ENCODE measurements at places on chromosomes 5 and 9.

GRCh38 chr5:179339081-179339480 lies 6.2 kb downstream of the ADAMTS2 start:
- DNase-seq = no peak

GRCh38 chr9:71904076-71904475 lies 6.9 kb downstream of the ABHD17B start:
- DNase-seq = no peak

DNA sequence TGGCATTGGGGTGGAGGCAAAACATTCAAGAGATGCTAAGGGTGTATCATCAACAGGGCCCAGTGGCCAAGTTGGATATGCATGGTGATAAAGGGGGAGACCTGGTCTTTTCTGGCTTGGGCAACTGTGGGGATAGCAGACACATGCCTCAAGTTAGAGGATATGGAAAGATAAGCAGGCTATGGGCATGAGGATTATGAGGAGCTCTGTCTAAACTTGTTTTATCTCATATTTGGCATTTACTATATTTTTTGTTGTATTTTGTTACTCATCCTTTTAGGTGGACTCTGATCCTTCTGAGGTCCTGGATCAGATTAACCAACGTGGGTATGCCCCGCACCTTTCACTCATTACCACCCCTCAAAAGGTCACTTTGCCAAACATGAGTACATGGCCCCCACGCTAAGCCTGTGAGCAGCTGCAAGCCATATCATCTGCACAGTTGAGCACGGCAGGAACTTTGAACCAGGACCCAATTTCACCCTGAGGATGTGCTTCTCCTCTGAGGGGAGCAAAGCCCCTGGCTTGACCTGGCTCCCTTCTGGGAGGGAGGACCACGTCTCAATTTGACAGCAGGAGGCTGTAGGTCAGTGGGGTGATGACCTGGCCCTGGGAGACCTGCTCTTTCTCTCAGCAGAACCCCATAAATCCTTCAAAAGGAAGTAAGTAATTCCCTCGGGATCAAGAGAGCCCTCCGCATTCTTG lies 71.1 kb upstream of the CD180 start:
- peak; percentile 42 for DNase-seq

- DNase-seq = no peak
Observed at GRCh38 chr9:134224127-134224526, 59.8 kb upstream of the RNU6ATAC start.

DNA sequence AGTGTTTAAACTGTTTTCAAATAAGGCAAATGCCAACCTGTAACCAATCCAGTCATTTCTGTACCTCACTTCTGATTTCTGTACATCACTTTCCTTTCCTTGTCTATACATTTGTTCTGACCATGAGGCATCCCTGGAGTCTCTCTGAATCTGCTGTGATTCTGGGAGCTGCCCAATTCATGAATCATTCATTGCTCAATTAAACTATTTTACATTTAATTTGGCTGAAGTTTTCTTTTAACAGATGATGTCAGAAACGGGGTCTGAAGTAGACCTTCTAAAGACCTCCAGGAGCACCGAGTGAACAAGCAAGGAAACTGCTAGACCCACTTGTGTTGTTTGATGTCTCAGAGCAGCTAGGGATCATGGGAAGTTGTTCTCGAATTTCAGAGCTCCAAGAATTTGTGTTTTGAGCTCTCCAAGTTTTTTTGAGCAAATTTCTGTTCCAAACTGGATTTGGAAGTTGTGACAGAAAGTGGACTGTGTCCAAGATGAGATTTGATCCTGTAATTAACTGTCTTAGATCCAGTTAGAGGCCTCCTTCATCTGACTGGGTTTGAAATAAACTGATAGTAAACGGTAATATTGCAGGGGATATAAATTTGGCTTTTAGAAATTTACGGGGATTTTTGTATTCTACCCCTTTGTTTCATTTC lies 490.8 kb upstream of the ST8SIA4 start:
- DNase-seq = peak; percentile 3

DNA sequence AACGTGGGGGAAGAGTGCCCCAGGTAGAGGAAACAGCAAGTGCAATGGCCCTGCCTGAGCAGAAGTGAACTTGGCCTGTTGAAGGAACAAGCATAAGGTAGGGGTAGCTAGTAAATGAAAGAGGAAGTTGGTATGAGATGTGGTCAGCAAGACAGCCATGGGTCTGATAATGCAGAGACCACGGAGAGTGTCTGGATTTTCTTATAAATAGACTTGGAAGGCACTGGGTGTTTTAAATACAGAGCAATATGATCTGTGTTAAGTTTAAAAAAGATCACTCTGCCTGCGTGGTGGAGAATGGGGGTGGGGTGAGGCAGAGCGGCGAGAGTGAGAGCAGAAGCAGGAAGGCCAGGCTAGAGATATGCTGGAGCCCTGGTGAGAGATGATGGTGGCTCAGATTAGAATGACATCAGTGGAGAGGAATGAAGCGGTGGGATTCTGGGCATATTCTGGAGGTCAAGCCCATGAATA lies 4.2 kb downstream of the ADAM19 start:
- no peak for DNase-seq

- DNase-seq = peak; percentile 36
Observed at GRCh38 chr9:114652776-114653555, 4.6 kb downstream of the TEX53 start.

DNA sequence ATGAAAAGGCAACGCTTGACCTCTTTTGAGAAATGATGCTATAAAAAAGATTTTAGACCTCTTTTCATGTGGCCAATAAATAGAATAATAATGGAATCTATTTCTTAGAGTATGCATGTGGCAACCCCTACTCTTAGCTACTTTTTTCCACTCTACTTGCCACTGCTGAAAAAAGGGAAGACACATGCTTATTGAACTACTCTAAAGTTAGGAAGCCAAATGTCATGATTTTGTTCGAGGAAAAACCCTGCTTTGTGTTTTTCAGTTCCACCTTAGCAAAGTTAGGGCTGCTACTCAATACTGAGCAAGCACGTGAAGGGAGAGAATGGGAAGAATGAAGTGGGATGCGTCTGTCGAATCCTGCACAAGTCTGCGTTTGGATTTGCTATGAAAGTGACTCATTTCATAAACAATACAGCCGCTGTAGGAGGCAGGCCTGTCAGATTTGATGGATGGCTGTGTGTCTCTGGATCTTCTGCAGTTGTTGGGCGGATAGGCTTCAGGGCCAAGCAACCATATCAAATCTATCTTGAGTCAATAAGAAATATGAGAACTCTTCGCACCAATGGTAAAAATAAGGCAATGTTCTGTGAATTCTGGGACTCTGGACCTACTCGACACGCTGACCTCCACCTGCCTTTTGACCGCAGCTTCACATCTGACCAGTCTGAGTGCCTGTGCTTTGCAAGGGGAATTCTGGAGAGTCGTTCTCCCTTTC lies 333.6 kb downstream of the PIK3R1 start:
- DNase-seq = no peak

- DNase-seq = no peak
Observed at GRCh38 chr9:27022920-27023319, 17.4 kb upstream of the LRRC19 start.

GRCh38 chr5:127428276-127428675 lies 89.2 kb upstream of the PRRC1 start:
- no peak for DNase-seq

DNA sequence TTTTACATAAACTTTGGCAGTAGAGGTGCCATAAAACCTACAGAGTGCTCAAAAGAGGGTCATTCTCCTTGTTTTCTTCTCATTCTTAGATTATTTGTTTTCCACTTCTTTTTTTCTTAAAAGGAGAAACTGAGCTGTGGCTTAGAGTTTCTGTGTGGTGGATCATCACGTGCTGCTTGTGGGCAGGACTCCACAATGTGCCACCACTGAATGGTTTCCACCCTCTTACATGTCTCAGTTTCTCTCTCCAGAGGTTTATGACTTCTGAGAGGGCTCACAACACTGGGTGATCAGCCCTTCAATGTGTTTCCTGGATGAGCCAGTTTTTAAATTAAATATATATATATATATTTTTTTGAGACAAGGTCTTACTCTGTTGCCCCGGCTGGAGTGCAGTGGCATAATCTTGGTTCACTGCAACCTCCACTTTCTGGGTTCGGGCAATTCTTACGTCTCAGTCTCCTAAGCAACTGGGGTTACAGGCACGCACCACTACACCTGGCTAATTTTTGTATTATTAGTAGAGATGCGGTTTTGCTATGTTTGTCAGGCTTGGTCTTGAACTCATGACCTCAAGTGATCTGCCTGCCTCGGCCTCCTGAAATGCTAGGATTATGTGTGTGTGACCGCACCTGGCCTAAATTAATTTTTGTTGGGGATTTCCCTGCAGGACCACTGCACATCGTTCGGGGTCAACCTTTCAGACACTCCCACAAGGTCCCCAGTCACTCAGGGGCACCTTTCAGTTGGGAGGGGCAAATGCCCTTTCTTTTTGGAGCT lies 3.1 kb upstream of the UNC13B start:
- DNase-seq = no peak

- no peak for DNase-seq
Observed at GRCh38 chr5:56565283-56565615, 250.1 kb upstream of the MAP3K1 start.

- peak; percentile 47 for DNase-seq
Observed at GRCh38 chr5:135141303-135142268, 107.6 kb upstream of the PITX1 start.

DNA sequence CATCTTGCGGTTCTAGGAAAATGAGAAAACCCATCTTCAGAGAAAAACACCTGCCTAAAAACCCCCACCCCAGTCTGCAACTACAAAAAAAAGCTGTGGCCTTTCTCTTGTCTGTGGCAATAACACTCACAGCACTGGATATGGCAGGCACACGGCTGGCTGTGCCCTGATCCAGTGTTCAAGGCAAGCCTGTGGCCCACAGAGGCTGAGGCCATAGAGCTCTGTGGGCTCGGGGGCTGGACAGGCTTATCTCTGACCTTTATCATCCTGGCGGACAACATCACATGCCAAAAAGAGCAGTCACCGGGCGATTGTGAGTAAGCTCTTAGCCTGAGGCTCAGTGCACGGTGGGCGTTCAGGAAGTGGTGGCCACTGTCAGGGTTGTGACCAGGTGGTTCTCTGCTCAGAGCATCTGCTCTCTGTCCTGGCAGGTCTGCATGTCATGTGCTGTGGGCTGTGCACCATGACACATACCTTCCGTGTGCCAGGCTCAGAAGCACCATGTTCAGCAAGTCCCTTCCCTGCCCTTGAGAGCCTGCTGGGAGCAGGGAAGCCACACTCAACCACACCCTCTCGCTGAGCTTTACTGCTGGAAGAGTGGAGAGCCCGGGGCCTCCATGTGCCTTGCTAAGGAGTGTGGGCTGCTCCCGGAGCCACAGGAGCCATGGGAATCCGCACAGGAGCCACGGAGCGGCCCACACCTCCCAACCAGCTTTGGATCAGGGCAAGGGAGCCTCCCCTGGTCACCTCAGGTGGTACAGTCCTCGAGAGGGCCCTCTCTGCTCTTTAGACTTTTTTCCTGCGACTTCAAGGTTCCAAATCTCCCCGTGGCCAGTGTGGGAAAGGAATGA lies 34.6 kb upstream of the WDR38 start:
- DNase-seq = peak; percentile 28

GRCh38 chr5:27491047-27491446 lies 452.7 kb upstream of the CDH9 start:
- no peak for DNase-seq

DNA sequence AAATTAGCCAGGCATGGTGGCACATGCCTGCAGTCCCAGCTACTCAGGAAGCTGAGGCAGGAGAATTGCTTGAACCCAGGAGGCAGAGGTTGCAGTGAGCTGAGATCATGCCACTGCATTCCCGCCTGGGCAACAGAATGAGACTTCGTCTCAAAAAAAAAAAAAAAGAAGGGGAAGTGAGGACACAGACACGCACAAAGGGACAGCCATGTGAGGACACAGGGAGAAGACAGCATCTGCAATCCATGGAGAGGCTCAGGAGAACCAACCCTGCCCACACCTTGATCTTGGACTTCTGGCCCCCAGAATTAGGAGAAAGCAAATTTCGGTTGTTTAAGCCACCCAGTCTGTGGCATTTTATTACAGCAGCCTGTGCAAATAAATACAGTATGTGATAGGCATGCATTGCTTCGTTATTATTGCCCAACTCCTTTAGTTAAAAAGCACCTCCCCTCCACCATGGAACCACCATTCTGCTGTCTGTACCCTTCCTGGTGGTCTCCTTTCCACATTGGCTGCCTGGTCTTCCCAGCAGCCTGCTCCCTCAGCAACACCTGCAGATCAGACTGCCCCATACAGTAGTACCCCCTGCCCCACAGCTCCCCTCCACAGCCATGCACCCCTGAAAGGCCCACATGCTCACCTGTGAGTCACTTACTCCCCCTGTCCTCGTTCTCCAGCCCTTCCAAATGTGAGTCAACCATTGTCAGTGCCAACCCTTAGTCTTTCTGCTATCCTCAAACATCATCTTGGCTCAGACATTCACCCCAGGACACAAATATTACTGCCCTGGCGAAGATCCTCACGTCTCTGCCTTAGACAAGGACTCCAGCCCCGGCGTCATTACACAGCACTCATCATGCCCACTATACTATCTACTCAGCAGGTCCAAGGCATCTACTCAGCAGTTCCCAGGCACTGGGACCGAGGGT lies 128.8 kb downstream of the ROR2 start:
- peak; percentile 62 for DNase-seq

- no peak for DNase-seq
Observed at GRCh38 chr9:109329638-109330258, 8.9 kb upstream of the EPB41L4B start.

DNA sequence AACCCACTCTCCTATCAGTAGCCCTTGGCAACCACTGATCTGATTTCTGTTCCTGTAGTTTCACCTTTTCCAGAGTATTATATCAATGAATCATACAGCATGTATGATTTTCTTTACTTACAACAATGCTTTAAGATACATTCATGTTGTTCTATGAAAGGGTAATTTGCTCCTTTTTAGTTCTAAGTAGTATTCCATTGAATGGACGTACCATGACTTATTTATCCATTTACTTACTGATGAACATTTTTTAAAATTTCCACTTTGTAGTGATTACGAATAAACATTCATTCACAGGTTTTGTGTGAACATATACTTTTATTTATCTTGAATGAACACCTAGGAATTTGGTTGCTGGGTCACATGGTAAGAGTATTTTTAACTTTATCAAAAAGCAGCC lies 620.8 kb downstream of the HTR1A start:
- DNase-seq = no peak

- peak; percentile 76 for DNase-seq
Observed at GRCh38 chr9:134283111-134283515, 43.1 kb upstream of the RXRA start.
